ENCODE measurements at places on chromosomes 16 and 17.

DNA sequence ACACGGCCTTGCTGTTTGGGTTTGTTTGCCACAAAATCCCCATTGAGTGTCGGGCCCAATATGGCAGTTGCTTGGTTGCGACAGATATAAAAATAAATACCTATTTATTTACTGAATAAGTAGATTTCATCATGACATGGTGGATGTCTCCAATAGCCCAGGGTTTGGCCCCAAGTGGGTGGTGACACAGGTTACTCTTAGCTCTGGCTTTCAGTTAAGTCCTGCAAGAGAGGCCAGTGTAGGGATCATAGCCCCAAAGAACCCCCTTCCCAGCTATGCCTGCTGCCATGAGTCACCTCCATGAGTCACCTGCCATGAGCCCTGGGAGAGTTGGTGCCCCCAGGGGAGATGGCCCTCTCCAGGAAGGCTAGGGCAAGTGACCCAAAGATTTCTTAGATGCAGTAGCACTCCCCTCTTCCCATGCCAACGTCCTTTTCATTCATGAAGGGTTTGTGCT lies 78.7 kb upstream of the LGALS9 start:
- DNase-seq = peak; percentile 70

DNA sequence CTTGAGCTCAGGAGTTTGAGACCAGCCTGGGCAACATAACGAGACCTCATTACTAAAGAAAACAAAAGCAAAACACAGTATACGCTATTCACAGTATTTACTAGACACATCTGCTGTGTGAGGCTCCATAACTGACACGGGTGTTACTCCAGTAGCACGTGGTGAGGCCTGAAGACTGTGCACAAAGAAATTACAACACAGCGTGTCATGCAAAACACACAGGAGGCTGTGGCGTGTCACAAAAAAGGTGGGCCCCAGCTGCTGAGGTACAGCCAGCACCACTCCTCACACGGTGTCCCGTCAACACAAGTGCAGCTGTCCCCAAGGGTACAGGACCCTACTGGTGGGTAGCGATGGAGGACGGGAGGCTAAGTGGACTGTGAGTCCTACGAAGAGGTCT lies 2.7 kb downstream of the CYBC1 start:
- no peak for DNase-seq

GRCh38 chr16:67967183-67967957 lies 1.1 kb downstream of the SLC12A4 start:
- peak; percentile 26 for DNase-seq

GRCh38 chr17:14198575-14198974 lies 38.1 kb downstream of the CDRT15 start:
- no peak for DNase-seq
